ENCODE measurements at places on chromosomes 1 and 21.

- no peaks in the 10 kb centered on the region for H3K27me3 ChIP-seq
- H3K4me1 ChIP-seq, result no peaks in the 10 kb centered on the region
- H3K36me3 ChIP-seq, result no peaks in the 10 kb centered on the region
- H3K4me3 ChIP-seq, result no peak overlapping the region
- no peak overlapping the region for H3K27ac ChIP-seq
These were observed 2.6 kb downstream of the S100A16 start for GRCh38 chr1:153610334-153610733.

GRCh38 chr1:48333316-48333715 is 110.8 kb downstream of the SLC5A9 start:
- no peaks in the 10 kb centered on the region for H3K36me3 ChIP-seq
- H3K27ac ChIP-seq, result no peak overlapping the region
- H3K27me3 ChIP-seq, result no peaks in the 10 kb centered on the region
- no peaks in the 10 kb centered on the region for H3K4me1 ChIP-seq
- no peak overlapping the region for H3K4me3 ChIP-seq
- no peak for DNase-seq

DNA sequence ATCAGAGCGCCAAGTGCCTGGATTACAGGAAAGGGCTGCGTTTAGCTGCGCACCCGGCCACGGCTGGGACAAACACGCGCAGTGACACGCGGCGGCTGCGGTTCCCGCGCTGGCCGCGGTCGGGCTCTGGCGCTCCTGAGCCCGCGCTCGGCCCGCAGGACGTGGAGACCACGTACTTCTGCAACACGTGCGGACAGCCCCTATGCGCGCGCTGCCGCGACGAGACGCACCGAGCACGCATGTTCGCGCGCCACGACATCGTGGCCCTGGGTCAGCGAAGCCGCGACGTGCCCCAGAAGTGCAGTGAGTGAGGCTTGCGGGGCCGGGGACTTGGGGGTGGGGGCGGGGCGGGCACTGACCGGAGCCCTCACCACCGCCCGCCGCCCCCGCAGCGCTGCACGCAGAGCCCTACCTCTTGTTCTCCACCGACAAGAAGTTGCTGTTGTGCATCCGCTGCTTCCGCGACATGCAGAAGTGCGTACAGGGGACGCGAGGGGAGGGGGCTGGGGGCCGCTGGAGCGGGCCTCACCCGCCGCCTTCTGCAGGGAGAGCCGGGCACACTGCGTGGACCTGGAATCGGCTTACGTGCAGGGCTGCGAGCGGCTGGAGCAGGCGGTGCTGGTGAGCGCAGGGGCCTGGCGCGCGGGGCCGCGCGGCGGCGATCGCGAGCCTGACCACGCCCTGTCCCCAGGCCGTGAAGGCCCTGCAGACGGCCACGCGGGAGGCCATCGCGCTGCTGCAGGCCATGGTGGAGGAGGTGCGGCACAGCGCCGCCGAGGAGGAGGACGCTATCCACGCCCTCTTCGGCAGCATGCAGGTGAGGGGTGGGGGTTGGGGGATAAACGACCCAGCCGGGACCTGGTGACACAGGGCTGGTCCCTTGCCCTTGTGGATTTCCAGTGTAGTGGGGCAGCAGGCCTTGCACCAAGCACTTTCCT is 3.1 kb downstream of the RNF207 start:
- DNase-seq, result no peak
- no peak overlapping the region for H3K27ac ChIP-seq
- peaks cover 29% of the 10 kb centered on the region for H3K4me1 ChIP-seq
- peak overlapping the region; percentile 50 for H3K4me3 ChIP-seq

- no peak overlapping the region for H3K27ac ChIP-seq
- no peaks in the 10 kb centered on the region for H3K27me3 ChIP-seq
- no peaks in the 10 kb centered on the region for H3K36me3 ChIP-seq
- no peak for DNase-seq
These were observed 109.3 kb downstream of the DMRTB1 start for GRCh38 chr1:53568540-53568939.

- H3K4me1 ChIP-seq, result no peaks in the 10 kb centered on the region
- DNase-seq, result no peak
- H3K4me3 ChIP-seq, result no peak overlapping the region
- H3K27me3 ChIP-seq, result no peaks in the 10 kb centered on the region
- H3K27ac ChIP-seq, result no peak overlapping the region
These were observed 20.2 kb upstream of the ERO1B start for GRCh38 chr1:236301958-236302335.

GRCh38 chr1:220696863-220697231 is 6.7 kb downstream of the C1orf115 start:
- no peaks in the 10 kb centered on the region for H3K4me1 ChIP-seq
- no peak overlapping the region for H3K27ac ChIP-seq
- H3K27me3 ChIP-seq, result no peaks in the 10 kb centered on the region
- no peak overlapping the region for H3K4me3 ChIP-seq
- DNase-seq, result no peak

- H3K4me1 ChIP-seq, result peaks cover 30% of the 10 kb centered on the region
- no peak overlapping the region for H3K4me3 ChIP-seq
- H3K36me3 ChIP-seq, result no peaks in the 10 kb centered on the region
- DNase-seq, result no peak
These were observed 15.4 kb upstream of the MEX3A start for GRCh38 chr1:156097499-156098178.

- H3K4me3 ChIP-seq, result no peak overlapping the region
- no peak overlapping the region for H3K27ac ChIP-seq
- no peaks in the 10 kb centered on the region for H3K4me1 ChIP-seq
- no peak for DNase-seq
These were observed 15.6 kb downstream of the S100A7A start for GRCh38 chr1:153431928-153432327.

- no peak for DNase-seq
- H3K27ac ChIP-seq, result peak overlapping the region; percentile 98
- H3K27me3 ChIP-seq, result no peaks in the 10 kb centered on the region
- peaks cover 74% of the 10 kb centered on the region for H3K4me1 ChIP-seq
These were observed 71.1 kb downstream of the SKI start for GRCh38 chr1:2299131-2299627.

DNA sequence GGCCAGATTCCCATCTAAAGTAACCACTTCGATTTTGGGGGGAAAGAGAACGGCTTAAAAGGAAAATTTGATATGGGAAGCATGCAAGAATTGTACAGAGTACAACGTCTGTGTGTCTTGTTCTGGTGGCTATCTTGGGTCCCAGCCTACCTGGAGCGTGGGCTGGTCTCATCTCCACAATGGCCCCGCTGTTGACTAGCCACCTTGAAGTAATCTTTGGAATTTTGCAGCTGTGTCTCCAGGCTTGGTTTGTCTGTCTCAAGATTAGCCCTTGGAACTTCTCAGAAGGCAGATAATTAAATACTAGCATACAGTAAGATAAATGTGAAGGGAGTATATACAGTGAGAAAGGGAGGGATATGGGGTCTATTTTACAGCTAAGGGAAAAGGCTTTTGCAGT is 1.3 kb upstream of the CC2D1B start:
- no peak overlapping the region for H3K4me3 ChIP-seq
- H3K27ac ChIP-seq, result no peak overlapping the region
- peaks cover 17% of the 10 kb centered on the region for H3K4me1 ChIP-seq
- DNase-seq, result no peak

DNA sequence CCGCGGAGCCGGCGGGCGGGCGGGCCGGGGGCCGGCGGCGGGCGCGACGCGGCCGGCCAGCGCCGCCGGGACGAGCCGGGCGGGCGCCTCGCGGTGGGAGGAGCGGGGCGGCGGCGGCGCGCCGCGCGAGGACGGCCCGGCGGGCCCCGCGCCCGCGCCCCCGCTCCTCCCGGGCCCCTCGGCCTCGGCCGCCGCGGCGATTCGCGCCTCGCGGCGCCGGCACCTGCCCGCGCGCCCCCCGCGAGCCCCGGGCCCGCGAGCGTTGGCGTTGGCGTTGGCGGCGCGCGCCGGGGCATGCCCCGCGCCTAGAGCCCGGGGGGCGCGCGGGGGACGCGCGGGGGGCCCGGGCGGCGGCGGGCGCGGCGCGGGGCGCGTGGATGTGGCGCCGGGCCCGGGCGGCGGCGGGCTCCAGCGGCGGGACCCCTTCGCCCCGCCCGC is at the start of gene SKI:
TSS of gene SKI (plus strand) at position 163 of the 438 bp plus-strand sequence. CDS start 448 bp downstream, outside the sequence.
- no peaks in the 10 kb centered on the region for H3K27me3 ChIP-seq
- peaks cover 5% of the 10 kb centered on the region for H3K36me3 ChIP-seq
- peak within 1 kb of the TSS; percentile 90 for H3K27ac ChIP-seq
- peaks cover 16% of the 10 kb centered on the region for H3K4me1 ChIP-seq
